ENCODE measurements at places on chromosomes 16 and 17. TPM values are rescaled to one million over a fixed set of nuclear protein-coding genes. Genes with fewer than 3 reads are reported as not detected.

DNA sequence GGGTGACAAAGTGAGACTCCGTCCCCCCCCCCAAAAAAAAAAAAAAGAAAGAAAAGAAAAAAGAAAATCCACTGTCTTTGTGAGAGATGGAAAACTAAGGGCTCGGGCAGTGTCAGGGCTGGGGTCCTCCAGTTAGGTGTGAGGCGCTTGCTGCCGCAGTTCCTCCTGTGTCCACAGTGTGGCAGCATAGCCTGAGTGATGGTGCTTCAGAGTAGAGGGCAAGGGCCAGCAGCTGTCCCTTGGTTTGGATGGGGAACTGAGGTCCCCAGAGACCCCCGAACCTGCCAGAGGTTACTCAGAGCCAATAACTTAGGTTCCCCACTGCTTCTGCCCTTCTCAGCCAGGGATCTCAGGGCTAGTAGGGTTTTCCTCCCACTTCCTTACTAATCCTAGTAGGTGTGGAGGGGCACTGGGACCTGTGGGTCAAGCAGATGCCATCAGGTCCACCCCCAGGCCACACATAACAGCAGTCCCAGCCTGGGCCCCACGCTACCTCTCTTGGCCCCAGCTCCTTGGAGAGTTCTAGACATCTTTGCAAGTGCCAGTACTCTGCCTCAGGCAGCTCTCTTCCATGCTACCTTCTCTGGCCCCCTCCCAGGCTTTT lies 7.9 kb upstream of the LLGL1 start:
- peak; percentile 90 for DNase-seq

GRAPL gene
- total RNA-seq: not detected

RNF222 gene
- total RNA-seq: not detected

- no peak for DNase-seq
These were observed 3.8 kb upstream of the DNAH2 start for GRCh38 chr17:7713782-7714181.

SDR42E1 gene
- total RNA-seq: not detected

TEX19 gene
- not detected for total RNA-seq

- no peak for DNase-seq
These were observed 25.6 kb upstream of the NPTX1 start for GRCh38 chr17:80501741-80502577.

DNA sequence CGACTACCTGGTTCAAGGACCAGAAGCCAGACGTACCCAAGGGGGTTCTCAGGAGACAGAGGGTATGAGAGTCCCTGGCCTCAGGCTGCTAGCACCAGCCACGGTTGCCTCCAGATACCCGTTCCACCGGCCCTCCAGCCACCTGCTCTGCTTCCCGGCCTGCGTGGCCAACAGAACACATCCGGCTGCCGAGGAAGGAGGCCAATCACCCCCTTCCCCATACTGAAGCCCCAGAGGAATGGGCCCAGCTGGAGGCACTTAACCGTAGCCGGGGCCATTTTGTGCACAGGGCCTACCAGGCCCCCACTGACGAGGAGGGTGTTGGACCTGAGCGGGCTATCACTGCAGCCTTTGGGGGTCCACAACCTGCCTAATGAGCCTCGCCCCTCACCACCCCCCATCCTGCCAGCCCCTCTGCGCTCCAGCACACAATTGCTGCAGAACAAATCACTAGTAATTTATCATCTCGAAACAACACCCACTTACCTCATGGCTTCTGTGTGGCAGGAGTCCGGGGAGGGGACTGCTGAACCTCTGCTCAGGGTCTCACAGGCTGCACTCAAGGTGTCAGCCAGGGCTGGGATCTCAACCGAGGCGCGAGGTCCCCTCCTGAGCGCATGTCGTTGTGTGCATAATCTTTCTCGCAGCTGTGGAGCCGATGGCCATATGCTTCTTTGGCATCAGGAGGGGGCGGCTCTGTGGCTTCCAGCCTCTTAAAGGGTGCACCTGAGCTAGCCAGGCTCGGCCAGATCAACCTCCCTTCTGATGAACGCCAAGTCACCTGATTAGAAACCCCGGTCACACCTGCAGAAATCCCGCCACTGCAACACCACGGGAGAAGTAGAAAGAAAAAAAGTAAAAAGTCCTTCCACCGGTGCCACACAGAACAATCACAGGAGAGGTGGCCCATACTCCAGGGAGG lies 10.1 kb upstream of the KREMEN2 start:
- DNase-seq: no peak

TEX14 gene
- 0.13 TPM for total RNA-seq

DNA sequence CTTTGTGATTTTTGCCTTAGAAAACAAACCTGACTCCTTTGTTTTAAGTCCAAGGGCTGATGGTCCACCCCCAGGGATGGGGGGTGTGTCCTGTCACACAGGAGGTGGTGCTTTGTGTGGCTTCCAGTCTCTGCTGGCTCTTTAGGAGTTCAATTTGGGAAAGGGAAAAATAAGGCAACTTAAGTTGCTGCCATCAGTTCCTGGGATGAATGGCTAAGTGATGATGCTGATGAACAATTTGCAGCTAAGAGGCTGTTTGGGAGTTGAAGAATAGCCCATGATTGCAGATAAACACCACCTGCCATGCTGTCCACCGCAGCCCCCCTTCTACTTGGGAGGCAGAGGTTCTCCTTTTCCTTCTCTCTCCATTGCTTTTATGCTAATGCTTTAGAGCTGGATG lies 40.2 kb downstream of the ARL4D start:
- no peak for DNase-seq

DNA sequence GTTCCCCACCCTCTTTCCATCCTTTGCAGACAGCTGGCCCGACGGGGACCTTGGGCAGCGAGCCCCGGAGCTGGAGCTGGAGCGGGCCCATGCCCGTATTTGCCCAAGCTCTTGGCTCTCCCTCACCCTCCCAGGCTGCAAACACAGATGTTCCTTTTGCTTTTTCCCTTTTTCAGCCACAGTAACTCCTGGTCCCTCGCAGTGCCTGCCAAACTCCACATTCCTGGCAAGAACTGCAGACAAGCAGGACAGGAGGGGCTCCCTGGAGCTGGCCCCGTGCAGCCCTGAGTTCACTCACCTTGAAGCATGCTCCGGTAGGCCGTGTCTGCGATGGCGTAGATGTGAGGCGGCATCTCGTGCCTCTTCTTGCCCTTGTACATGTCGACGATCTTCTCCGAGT lies 33.9 kb downstream of the MYH11 start:
- no peak for DNase-seq

DNA sequence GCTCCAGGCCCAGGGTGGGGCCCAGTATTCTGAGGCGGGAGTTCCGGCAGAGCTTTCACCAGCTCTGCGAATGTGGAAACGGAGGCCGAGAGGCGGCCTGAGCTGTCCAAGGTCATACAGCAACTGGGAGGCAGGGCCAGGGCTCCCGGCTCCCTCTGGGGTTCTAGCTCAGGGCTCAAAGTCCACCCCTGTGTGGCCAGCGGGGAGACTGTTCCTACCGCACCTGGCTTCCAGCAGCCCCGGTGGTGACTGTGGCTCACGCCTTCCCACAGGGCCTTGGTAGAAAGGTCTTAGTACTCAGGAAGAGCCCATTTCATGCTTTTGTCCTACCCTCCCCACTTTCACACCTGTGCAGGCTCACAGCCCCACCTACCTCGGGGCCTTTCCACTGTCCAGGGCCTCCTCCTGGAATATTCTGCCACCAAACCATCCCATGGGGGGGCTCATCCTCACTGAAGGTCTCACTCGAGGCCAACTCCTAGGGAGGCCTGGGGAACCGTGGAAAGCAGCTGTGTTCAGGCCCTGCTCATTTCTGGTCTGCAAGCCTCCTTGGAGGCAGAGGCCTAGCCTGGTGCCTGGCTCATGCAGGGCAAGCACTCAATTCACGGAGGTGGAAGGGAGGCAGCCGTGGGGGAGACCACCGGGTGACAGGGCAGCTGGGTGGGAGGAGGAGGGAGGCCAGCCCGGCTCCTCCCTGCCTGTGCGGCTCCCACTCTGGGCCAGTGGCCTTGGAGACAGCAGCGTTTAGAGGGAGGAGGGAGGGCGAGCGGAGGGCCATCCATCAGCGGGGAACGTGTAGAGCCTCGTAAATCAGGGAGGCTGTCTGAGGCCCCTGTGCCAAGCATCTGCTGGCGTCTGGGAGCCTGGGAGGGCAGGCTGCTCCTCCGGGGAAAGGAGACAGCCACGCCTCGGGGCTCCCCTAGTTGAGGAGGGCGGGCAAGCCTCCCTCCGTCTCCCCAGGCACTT lies 12.7 kb upstream of the DOC2B start:
- DNase-seq: no peak

- no peak for DNase-seq
These were observed 100.2 kb downstream of the KATNIP start for GRCh38 chr16:27650073-27650701.
